ENCODE measurements at places on chromosomes 12 and 14.

DNA sequence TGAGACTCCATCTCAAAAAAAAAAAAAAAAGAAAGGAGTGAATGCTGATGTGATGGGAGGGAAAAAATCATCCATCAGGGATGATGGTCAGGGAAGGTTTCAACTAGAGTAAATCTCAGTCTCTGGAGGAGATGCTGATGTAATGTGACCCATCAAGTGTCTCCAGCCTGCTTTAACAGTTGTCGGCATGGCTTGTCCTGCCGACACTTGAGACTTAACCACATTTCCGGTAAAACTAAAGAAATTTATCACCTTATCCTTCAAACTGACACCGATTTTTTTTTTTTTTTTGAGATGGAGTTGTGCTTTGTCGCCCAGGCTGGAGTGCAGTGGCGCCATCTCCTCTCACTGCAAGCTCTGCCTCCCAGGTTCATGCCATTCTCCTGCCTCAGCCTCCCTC is 21.5 kb upstream of the ANAPC5 start:
- no peak for DNase-seq

DNA sequence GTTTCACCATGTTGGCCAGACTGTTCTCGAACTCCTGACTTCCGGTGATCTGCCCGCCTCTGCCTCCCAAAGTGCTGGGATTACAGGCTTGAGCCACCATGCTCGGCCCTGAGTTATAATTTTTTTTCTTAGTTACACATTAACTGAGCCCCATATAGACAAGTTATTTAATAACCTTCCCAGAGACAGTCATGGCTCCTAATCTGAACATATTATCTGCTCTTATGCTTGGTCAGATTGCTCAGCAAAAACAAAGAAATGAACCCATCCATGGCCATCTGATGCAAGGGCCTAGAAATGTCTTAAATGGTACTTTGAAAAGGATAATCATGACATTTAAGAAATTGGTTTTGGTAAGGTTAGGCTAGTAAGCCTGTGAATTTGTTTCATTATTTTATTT is 13.0 kb downstream of the SAMD15 start:
- no peak for DNase-seq

GRCh38 chr14:102508774-102509745 is 516 bp downstream of the ANKRD9 start:
- DNase-seq, result no peak

DNA sequence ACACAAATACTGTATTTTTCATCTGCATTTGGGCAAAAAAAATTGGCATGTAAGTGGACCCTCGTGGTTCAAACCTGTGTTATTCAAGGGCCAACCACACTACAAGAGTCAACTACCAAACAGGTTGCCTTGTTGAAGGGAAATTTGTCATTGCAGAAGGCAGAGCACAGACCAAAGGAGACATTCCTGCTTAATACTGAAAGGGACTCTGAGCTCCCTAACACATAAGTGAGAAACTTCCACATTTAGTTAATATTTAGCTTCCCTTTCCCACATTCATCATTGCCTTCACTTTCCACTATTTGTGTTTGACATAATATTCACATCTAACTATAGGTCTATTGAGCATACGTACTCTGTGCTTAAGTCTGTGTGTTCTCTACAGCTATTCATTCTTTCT is 266.9 kb downstream of the KCNH5 start:
- no peak for DNase-seq

GRCh38 chr12:24172031-24172772 is 222.7 kb upstream of the SOX5 start:
- no peak for DNase-seq

DNA sequence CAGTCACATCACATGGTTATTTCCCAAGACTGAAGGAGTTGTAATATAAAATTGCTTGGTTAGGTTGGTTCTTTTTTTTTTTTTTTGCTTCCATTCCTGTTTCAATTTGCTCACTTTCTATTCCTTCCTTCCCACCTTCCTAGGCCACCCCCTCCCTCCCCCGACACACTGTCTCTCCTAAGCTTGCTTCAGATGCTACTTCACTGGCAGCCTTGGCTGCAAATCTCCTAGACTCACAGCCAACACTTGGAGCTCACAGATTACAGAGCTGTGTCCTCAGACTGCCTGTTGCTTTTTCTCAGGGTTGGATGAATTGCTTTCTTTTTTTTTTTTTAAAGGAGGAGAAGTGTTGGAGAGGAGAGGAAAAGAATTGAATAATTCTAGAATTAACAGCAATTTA is 77.3 kb upstream of the GRIN2B start:
- DNase-seq, result no peak

DNA sequence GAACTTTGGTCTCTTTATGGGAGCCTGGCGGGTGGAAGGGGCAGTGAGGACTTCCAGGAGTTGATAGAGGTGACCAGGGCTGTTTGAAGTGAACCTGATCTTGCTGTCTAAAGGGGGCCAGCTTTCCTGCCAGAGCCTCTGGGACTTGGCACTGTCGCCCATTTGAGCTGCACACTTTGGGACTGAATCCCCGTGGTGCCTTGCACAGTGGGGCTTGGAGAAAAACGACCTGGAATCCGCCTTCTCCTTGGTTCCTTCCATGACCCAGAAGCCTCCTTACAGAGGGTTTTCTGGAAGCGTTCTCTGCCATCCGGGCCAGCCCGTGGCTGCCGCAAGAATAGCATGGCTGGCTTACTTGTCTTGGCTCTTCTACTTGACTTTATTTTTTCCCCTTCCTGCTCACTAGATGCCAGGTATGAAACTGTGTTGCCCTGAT is 2.0 kb downstream of the RFLNA start:
- no peak for DNase-seq

GRCh38 chr12:85575120-85576096 is 260.8 kb downstream of the RASSF9 start:
- DNase-seq, result no peak

DNA sequence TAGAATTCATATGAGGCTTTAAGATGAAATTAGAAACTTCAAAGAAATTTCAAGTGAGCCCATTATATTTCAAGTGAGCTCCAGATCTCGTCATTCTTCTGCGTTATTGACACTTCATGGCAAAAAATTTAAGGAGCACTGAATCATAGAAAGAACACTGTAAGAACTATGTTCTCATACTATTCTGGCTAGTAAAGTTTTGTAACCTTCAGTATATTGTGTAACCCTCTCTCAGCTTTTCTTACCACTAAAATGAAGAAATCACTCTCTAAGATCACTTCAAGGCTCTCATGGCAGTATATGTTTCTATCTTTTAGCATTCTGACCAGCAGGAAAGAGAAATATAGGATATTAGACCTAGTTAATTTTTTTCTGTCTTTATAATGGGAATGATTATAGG is 6.3 kb downstream of the GPHN start:
- no peak for DNase-seq

GRCh38 chr12:97404543-97404942 is 58.1 kb upstream of the RMST start:
- DNase-seq, result no peak

- no peak for DNase-seq
Observed at GRCh38 chr12:132465269-132466190, 24.4 kb upstream of the FBRSL1 start.

GRCh38 chr14:86124328-86124727 is 594.4 kb downstream of the FLRT2 start:
- DNase-seq, result no peak

- no peak for DNase-seq
Observed at GRCh38 chr12:57584690-57585089, 6.3 kb upstream of the PIP4K2C start.

- no peak for DNase-seq
Observed at GRCh38 chr12:77070800-77071449, 5.6 kb upstream of the E2F7 start.

DNA sequence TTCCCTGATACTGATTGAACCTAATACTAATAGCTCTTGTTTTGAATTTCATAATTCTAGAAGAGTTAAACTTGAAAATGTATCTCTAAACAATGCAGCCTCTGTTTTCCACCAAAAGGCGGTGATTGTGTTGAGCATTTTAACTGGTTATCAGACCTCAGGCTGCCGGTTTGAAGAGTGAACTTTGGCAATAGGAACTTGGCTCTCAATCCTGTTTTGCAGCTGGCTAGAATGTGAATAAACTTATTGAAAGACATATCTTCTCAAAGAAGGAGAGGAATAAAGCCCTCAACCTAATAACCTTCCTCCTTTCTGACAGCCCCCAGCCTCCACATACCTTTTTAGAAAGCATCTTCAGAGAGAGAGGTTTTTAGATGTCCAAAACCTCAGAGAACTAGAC is 105.4 kb downstream of the SRGAP1 start:
- no peak for DNase-seq

- DNase-seq, result no peak
Observed at GRCh38 chr14:34604995-34605394, 25.0 kb downstream of the SNX6 start.

GRCh38 chr14:21526672-21527317 is 649 bp upstream of the SALL2 start:
- DNase-seq, result no peak

- DNase-seq, result no peak
Observed at GRCh38 chr14:85566603-85567002, 36.7 kb downstream of the FLRT2 start.

DNA sequence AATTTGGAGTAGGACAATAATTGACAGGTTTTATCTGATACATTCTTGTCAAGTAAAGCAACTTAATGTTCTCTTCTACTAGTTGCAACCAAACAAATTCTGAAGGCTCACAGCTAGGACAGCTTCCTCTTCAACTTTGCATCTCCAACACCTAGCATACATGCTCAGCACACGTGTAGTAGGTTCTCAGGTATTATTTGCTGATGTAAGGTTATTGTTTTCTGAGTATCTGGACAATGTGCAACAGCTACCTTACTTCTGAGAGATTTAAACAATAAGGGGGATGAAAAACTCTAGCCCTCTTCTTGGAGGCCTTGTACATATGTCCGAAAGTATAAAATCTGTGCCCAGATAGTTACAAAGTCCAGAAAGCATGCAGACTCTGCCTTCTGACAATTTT is 15.5 kb upstream of the FLRT2 start:
- DNase-seq, result no peak

DNA sequence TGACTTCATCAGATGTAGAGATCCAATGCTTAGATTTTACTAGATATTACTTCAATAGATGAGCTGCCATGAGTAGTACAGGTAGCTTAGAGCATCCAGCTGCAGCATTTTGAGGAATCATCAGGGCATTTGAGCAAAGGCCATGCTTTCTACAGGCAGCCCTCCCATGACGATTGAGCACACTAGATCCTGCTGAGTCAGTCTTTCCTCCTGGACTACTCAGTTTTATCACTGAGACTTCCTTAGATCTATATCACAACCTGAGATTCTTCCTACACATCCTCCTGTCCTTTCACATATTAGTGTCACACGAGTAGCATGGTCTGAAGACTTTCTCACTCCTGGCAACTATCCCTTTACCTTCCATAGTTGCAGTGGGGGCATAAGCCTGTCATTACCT is 1401.8 kb downstream of the FSCB start:
- no peak for DNase-seq

DNA sequence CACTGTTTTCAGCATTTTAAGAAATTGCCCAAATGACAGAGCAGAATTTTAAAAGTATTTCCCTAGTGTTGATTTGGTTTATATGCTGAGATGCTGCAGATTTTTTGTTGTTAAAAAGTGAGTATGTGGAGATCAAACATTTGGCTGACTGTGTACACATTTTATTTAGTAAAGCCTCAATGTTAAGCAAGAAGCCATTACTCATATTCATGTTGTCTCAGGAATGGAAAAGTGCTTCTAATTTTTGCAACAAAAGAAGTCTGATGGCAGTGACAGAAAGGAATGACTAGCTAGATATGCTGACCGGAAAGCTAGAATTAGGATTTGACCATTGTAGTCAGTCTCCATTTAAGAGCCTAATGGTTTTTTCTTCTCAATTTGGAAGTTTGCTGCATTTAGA is 22.5 kb downstream of the SLC38A6 start:
- DNase-seq, result no peak

DNA sequence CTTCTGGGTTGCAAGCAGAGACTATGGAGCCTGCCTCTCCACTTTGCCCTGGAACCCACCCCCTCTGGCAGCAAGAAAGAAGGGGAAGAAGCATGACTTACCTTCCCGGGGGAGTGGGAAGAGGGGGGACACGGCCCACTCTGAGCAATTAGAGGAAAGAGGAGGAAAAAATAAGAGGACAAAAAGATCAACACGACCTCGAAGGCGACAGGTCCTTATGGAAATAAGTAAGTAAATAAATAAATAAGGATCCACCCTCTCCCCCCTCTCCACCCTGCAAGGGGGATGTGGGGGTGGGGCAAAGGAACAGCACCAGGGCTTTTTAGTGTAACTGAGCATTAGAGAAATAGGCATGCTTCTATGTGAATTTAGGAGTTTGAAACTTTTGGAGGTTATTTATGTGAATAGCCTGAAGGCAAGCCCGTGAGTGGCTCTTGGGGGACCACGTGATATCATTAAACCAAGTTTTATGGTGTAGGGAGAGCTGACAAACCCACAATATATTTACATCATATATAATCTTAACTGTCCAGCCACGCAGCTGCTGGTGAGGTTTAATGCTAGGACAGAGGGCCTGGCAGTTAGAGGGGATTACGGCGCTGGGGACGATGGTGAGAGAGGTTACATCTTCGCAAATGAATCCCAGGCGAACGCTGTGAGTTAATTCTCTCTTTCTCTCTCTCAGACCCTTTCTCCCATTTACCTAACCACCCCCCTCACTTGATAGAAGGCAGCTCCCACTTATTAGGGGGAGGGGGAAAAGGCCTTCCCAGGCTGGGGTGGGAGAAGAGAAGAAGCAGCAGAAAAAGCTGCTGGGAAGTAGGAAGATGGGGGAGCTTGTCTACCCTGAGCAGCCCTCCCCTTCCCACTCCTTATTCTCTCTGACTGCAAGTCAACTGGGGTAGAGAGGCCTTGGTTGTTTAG is 4.8 kb downstream of the HOXC5 start:
- DNase-seq, result no peak

- no peak for DNase-seq
Observed at GRCh38 chr12:27965966-27966365, 6.6 kb downstream of the PTHLH start.

DNA sequence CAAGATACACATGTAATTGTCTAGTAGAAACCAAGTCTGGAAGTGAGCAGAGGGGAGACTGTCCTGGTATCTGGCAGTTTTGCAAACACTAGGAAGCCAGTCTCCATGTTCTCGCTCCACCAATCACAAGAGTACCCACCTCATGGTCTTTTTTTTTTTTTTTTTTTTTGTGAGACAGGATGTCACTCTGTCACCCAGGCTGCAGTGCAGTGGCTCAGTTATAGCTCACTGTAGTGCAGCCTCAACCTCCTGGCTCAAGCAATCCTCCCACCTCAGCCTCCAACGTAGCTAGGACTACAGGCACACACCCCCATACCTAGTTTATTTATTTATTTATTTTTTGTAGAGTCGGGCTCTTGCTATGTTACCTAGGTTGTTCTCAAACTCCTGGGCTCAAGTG is 189.2 kb downstream of the EFCAB11 start:
- no peak for DNase-seq

GRCh38 chr14:64778104-64778754 is 74.0 kb downstream of the PLEKHG3 start:
- no peak for DNase-seq

- no peak for DNase-seq
Observed at GRCh38 chr12:32303174-32303549, 96.2 kb upstream of the FGD4 start.

Data from stimulated activated CD4-positive, alpha-beta T cell treated with anti-CD3 and anti-CD28 coated beads, Interleukin-1b, Interleukin-23, amount 100 ng/mL, for 48 hours (primary cell).